Activated T-helper 2 cell treated with anti-CD3 and anti-CD28 coated beads, Interferon-gamma antibody, Interleukin-2, Interleukin-4, amounts not matched to agents 10 μg/mL and 5 μg/mL and 100 μg/mL, durations not matched to agents 14 hours and 24 hours and 36 hours (primary cell): ENCODE measurements at places on chromosomes 7 and 10. TPM values are rescaled to one million over a fixed set of nuclear protein-coding genes. Genes with fewer than 3 reads are reported as not detected.

DNA sequence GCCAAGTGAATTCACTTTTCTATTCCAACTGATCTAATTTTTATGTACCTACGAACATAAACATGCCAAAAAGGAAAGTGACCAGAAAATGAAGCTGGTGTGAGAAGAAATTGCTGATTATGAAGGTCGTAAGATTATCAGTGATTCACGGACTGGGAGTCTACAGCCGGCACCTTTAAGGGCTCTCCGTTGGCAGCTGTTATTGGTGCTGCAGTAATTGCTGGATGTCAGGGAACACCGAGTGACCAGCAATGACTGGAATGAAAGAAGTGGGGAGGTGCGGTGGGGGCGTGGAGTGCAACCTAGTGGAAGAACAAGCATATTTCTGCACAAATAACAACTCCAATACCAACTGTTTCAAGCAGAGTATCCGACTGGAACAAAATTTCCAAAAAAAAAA is 109.8 kb upstream of the TARP start:
- peaks cover 2% of the 10 kb centered on the region for H3K4me1 ChIP-seq
- H3K36me3 ChIP-seq, result peaks cover 18% of the 10 kb centered on the region
- no peak overlapping the region for H3K4me3 ChIP-seq
- no peak for DNase-seq
- no peak overlapping the region for H3K27ac ChIP-seq

DNA sequence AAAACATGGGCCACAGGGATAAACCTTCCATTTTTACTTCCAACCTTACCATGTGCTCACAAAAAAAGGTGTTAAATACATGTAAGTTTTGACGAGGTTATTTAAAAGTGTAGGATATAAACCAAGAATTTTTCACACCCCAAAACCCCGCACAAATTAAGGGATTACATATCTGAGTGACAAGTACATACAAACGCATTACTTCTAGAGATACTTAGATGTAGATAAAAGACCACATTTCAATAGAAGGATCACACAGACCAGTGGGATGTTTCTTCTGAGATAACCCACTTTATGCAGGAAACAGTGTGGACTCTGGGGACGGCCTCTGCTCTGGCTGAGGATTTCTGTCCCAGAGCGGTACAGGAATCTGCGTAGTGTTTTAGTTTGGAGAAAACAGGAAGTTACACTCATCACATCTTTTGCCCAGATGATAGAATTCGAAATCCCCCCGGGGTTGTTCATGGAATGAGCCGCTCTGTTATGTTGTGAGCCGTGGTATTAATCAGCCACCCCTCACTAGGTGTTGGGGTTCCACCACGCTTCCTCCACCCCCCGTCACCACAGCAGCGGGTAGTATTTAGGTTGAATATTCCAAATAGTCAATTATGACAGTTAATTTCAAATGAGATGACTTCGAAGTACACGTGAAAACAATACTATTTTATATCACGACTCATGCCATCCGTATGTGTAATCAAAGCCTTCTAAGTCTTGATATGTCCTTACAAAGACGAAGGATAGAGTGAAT is 1.3 kb upstream of the CUL1 start:
- H3K27me3 ChIP-seq, result no peaks in the 10 kb centered on the region
- peak overlapping the region; percentile 86 for H3K4me3 ChIP-seq
- H3K27ac ChIP-seq, result peak overlapping the region; percentile 95
- DNase-seq, result no peak
- peaks cover 12% of the 10 kb centered on the region for H3K36me3 ChIP-seq

DNA sequence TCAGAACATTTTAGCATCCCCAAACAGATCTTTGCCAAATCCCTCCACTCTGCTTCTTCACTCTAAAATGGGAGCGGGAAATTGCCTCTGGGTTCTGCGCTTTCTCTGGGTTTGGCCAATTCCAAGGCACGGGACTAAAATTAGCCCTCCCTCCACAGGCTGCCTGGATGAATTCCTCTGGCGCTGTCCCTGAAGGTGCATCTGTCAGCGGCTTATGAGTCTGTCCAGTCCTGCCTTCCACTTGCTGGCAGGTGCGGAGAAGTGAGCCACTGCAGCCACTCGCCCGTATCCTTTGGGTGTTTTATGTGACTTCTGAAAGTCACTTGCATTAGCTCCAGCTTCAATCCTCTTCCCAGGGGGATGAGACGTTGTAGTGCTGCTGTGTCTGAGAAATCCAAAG is 121.6 kb downstream of the SH2D4B start:
- H3K27me3 ChIP-seq, result peaks cover 6% of the 10 kb centered on the region
- no peak overlapping the region for H3K4me3 ChIP-seq
- no peak overlapping the region for H3K27ac ChIP-seq
- peaks cover 2% of the 10 kb centered on the region for H3K4me1 ChIP-seq

GRCh38 chr10:74672430-74673165 is 153.8 kb upstream of the KAT6B start:
- no peak overlapping the region for H3K27ac ChIP-seq
- no peak for DNase-seq
- peaks cover 2% of the 10 kb centered on the region for H3K4me1 ChIP-seq
- H3K4me3 ChIP-seq, result no peak overlapping the region
- H3K36me3 ChIP-seq, result peaks cover 50% of the 10 kb centered on the region
- H3K27me3 ChIP-seq, result no peaks in the 10 kb centered on the region

- H3K4me1 ChIP-seq, result no peaks in the 10 kb centered on the region
- no peak overlapping the region for H3K27ac ChIP-seq
- H3K36me3 ChIP-seq, result no peaks in the 10 kb centered on the region
- no peak for DNase-seq
Measured at GRCh38 chr7:47709051-47709450, 127.1 kb upstream of the TNS3 start.

DNA sequence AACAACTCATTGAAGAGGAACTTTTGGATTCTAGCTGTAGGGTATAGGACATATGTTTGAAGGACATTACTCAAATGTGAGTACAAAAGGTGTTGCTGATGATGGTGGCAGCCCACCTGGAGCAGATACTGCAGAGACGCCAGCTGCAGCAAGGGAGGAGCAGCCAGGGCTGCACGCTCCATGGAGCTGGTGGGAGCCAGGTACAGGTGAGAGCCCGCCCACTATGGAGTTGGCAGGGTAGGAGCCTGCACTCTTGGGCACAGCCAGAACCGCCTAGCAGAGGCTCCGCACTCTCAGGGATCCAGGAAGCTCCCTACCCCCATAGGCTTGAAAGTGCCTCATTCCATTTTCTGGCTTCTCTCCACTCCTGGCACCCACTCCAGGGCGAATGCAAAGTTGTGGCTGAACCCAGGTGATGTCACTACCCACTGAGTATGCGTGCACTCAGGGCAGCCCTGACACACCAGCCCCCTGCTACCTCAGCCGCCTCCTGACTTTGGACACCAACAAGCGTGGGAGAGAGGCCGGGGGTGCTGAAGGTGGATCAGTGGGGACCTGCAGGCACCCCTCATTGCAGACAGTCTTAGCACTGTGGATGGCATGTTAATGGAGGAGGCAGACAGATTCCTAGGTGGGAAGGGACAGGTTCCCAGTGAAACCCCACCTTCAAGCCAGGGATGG is 761.1 kb downstream of the IPMK start:
- no peak for DNase-seq
- no peaks in the 10 kb centered on the region for H3K27me3 ChIP-seq
- no peaks in the 10 kb centered on the region for H3K36me3 ChIP-seq
- no peak overlapping the region for H3K27ac ChIP-seq

- no peaks in the 10 kb centered on the region for H3K27me3 ChIP-seq
- H3K36me3 ChIP-seq, result peaks cover 6% of the 10 kb centered on the region
- peak overlapping the region; percentile 92 for H3K27ac ChIP-seq
- no peak for DNase-seq
Measured at GRCh38 chr7:73737491-73738219, 947 bp downstream of the ABHD11 start.

The PNLIPRP1 gene
- total RNA-seq, result not detected in 2 replicates

The CLEC5A gene
- total RNA-seq, result not detected in 2 replicates

DNA sequence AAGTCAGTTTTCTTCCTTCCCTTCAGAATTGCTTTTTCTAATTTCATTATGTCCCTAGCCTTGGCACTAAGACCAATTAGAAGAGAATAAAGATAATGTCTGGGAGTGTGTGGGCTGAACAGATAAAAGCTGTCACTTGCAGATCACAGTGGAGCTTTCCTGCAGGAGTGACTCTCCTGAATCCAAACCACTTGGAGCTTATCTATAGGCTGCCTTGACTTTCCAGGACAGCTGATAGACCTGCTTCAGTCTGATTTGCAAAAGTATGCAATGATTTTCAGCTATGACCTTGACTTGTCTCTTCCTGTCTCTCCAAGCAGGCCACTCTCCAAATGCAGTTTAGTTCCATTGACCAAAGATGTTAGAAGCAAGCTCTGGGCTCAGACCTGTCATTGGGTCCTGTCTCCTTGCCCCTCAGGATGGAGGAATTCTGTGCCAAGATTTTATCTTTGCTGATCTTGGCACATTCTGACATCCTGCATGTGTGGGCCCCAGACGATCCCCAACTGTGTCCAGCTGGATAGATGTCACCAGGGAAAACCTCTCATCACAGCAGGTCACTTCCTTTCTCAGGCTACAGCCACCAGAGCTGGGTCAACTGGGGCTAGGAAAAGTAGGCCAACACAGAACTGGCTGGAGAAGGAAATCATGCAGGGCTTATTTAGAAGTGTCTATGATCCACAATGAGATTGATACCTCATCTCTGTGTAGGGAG is 120.9 kb upstream of the ZNF438 start:
- H3K4me1 ChIP-seq, result peaks cover 11% of the 10 kb centered on the region
- no peaks in the 10 kb centered on the region for H3K27me3 ChIP-seq
- no peak for DNase-seq
- H3K36me3 ChIP-seq, result no peaks in the 10 kb centered on the region

The PILRA gene
- 12.3 TPM in 2 replicates for total RNA-seq

DNA sequence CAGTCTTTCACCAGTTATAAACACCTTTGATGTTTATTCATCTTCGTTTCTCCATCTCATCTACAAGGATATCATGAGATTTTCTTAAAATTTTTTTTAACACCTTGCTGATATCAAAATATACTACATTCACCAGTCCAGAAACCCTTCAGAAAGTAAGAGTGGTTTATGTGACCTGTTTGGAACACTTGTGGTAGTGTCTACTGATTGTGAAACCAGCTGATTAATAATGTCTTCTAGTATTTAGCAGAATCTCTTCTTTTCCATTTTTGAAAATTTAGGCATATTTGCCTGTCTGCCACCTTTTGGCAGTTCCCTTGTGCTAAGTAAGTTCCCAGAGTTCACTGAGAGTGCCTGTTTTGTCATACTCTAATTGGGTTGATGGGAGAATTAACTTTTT is 18.5 kb downstream of the DLD start:
- DNase-seq, result no peak
- H3K4me3 ChIP-seq, result no peak overlapping the region
- H3K4me1 ChIP-seq, result peaks cover 13% of the 10 kb centered on the region
- H3K27me3 ChIP-seq, result no peaks in the 10 kb centered on the region
- H3K27ac ChIP-seq, result no peak overlapping the region
- peaks cover 82% of the 10 kb centered on the region for H3K36me3 ChIP-seq

DNA sequence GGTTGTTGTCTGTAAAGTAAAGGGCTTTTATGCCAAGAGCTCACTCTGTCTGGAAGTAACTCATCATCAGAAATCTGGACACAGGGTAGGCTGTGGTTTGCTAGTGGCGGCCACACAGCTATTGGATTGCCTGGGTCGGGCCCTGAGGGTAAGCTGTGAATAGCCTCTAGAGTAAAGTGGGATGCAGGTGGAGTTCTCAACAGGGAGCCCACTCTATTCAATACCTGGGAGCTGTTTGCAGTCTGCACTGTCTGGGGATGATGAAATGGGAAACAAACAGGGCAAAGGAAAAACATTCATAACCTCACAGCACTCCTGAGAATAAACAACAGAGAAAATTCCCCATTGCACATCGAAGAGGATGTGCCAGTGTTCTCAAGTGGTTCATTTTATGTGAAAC is 582.6 kb downstream of the CALN1 start:
- no peaks in the 10 kb centered on the region for H3K27me3 ChIP-seq
- H3K4me3 ChIP-seq, result no peak overlapping the region
- no peaks in the 10 kb centered on the region for H3K4me1 ChIP-seq

DNA sequence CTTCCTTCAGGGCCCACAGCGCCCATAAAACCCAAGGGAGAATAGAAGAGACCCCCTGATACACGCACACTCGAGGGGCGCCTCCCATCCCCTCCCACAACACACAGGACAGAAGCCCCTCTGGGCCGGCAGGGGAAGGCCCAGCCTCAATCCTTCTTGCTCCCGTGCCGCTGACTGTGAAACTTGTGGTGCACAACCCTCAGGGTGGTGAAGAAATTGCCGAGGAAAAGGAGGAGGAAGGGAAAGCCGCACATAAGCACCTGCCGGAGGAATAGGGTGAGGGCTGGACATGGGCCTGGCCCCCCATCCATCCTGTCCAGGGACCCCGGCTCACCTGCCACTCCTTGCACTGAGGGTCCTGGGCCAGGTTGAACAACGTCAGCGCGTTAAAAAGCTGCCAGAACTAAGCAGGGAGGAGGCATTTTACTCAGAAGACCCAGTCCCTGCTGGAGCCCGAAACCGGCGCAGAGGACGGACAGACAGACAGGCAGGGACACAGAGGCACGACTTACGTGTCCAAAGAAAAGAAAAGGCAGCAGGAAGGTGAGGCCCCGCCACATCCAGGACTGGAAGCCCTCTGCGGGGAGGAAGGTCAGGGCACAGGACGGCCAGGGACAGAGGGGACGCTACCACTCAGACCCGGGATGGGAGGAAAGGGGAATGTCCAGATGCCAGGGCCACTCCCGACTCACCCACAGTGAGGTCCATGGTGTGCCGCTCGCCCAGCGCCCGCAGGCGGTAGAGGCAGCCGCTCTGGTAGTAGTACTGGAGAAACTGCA is 7.2 kb downstream of the TMEM120A start:
- no peaks in the 10 kb centered on the region for H3K27me3 ChIP-seq
- no peak for DNase-seq
- H3K4me1 ChIP-seq, result peaks cover 6% of the 10 kb centered on the region
- peaks cover 19% of the 10 kb centered on the region for H3K36me3 ChIP-seq

The DIP2C gene
- 1.6 and 2.6 TPM in 2 replicates for total RNA-seq

GRCh38 chr7:33933611-33934281 is 28.4 kb downstream of the BMPER start:
- peaks cover 2% of the 10 kb centered on the region for H3K27me3 ChIP-seq
- H3K36me3 ChIP-seq, result no peaks in the 10 kb centered on the region
- H3K4me3 ChIP-seq, result no peak overlapping the region
- no peaks in the 10 kb centered on the region for H3K4me1 ChIP-seq

- peaks cover 53% of the 10 kb centered on the region for H3K36me3 ChIP-seq
- DNase-seq, result no peak
- peak overlapping the region; percentile 90 for H3K27ac ChIP-seq
- H3K4me3 ChIP-seq, result peak overlapping the region; percentile 90
- H3K4me1 ChIP-seq, result peaks cover 49% of the 10 kb centered on the region
Measured at GRCh38 chr10:122878799-122879338, 512 bp downstream of the FAM24B start.

GRCh38 chr7:77866786-77867536 is 68.4 kb downstream of the PHTF2 start:
- no peak overlapping the region for H3K27ac ChIP-seq
- H3K27me3 ChIP-seq, result no peaks in the 10 kb centered on the region
- H3K4me1 ChIP-seq, result peaks cover 14% of the 10 kb centered on the region
- H3K4me3 ChIP-seq, result no peak overlapping the region
- no peak for DNase-seq
- peaks cover 22% of the 10 kb centered on the region for H3K36me3 ChIP-seq

The AGR3 gene
- not detected in 2 replicates for total RNA-seq

- peaks cover 10% of the 10 kb centered on the region for H3K4me1 ChIP-seq
- peaks cover 50% of the 10 kb centered on the region for H3K36me3 ChIP-seq
- DNase-seq, result no peak
Measured at GRCh38 chr7:77783545-77783944, 14.7 kb downstream of the TMEM60 start.

The CNTNAP2 gene
- total RNA-seq, result not detected in 2 replicates

- peaks cover 4% of the 10 kb centered on the region for H3K27me3 ChIP-seq
- DNase-seq, result no peak
- no peaks in the 10 kb centered on the region for H3K36me3 ChIP-seq
- no peaks in the 10 kb centered on the region for H3K4me1 ChIP-seq
- H3K27ac ChIP-seq, result no peak overlapping the region
Measured at GRCh38 chr7:104045183-104045582, 55.7 kb upstream of the RELN start.
